Purkinje cell (primary cell): ENCODE measurements at places on chromosomes 2 and 18. TPM values are rescaled to one million over a fixed set of nuclear protein-coding genes. Genes with fewer than 3 reads are reported as not detected.

KLHL30 gene
- polyA plus RNA-seq, result not detected in 2 replicates

MMADHC gene
- polyA plus RNA-seq, result 316 and 324 TPM in 2 replicates

PRSS56 gene
- polyA plus RNA-seq, result not detected in 2 replicates

TMEM247 gene
- polyA plus RNA-seq, result not detected in 2 replicates

LINC00305 gene
- not detected in 2 replicates for polyA plus RNA-seq

MAPK4 gene
- 4.3 and 5.9 TPM in 2 replicates for polyA plus RNA-seq
